Iris pigment epithelial cell (primary cell): ENCODE measurements at places on chromosomes 13 and 19.

- DNase-seq, result no peak
Measured at GRCh38 chr19:30336290-30336689, 35.9 kb upstream of the ZNF536 start.

- peak; percentile 99 for DNase-seq
Measured at GRCh38 chr19:2782936-2783780, at the start of gene SGTA. Gene SGTA (minus strand): TSS chr19:2783273. CDS start chr19:2769068, 14,205 bp downstream.

GRCh38 chr13:48192411-48192935, 40.5 kb upstream of the ITM2B start:
- no peak for DNase-seq

GRCh38 chr13:41905600-41906254, 55.2 kb downstream of the VWA8 start:
- DNase-seq, result peak; percentile 37

DNA sequence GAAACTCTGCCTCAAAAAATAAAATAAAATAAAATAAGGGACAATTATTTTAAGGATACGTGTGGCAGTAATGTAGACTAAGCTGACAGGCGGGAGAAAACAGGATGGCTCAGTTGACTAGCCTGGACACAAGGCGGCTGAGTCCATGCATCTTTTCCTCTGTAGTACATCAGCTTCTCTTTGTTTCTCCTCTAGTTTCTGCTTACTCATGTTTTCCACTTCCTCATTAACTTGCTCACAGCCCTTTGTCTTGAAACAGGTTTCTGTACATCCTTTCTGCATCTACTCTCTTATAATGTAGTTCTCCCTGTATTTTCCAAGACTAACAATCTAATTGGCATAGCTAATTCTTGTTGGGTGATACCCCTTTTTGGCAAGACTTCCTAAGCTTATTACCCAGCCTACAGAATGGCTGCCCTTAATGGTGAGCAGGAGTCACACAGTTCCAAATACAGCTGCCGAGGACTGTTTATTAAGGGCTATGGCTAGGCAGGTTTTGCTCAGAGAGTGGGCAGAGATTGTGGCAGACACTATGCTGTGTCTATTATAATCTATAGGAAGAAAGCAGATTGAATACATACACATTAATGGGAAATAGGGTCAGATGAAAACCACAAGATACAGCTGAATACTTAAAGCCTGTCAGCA, 58.7 kb upstream of the KLF5 start:
- peak; percentile 71 for DNase-seq

DNA sequence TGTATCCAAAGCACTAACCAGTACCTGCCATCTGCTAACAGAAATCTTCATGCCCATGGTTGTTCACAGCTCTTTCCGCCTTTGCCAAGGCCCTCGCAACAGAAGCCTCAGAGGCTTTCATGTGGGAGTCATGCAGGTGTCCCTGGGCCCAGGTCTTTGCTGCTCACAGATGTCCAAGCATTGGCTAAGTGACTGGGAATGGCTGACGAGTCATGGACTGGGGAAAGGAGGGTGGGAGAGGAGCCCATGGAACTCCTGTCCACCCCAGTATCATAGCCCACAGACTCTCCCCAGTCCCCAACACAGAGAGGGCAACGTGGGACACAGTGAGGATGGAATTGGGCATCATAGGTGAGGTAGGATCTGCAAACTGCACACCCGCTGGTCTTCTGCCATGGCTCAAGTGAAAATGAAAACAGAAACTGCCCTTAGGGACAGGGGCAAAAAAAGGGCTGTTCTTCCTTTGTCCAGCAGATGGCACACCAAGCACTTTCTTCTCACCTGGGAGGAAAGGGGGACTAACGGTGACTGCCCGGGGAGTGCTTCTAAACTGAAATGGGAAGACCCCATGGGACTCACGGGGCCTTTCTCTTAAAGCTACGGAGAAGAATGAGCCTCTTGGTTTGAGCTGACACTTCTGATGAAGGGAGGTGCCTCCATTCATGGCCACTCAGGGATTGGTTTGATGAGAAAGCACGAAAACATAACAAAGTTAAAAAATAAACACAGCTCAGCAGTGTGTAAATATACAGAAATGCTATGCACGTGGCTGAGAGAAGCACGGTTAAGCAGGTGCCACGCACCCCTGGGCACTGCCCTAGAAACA, 11.1 kb upstream of the DHRS12 start:
- peak; percentile 54 for DNase-seq

- peak; percentile 59 for DNase-seq
Measured at GRCh38 chr13:28333204-28333881, 161.6 kb downstream of the FLT1 start.
